Activated T-helper 9 cell treated with anti-CD3 and anti-CD28 coated beads, Interleukin-2, amount 50 U/mL, for 16 hours (primary cell): ENCODE measurements at places on chromosomes 5 and 9.

GRCh38 chr5:145499483-145499882, 335.7 kb downstream of the PRELID2 start:
- DNase-seq, result no peak

GRCh38 chr5:34562791-34563190, 93.3 kb upstream of the RAI14 start:
- no peak for DNase-seq

GRCh38 chr5:72179816-72180440, 72.7 kb downstream of the MAP1B start:
- DNase-seq, result no peak

DNA sequence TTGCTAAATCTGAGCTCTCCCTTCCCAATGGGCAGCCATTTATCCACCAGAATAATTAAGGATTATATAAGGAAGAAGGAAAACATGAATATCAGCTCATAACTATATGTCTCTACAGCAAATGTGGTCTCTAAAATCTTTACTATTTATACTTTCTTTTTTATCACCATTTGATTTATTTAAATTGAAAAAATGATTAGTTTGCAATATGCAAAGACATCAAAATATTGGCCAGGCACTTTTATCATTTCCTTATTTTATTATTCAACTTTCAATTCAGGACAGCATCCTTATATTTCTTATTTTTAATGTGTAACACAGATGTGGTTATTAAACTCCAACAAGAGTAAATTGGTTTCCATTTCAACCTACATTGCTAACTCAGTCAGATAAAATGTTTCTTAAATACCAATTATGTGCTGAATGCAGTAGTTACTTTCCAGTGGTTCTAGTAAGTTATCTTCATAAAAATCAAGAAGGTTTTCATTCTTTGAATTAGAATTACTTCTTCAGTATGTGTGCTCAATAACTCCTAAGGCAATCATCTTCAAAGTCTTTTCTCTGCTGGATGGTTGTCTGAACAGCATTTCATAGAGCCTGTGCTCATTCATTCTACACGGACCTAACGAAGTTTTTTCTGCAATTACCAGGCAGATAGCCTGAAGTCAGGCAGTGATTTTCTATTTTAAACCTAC, 1148.0 kb downstream of the CDH12 start:
- DNase-seq, result no peak

GRCh38 chr9:98781588-98782383, 14.6 kb downstream of the ANKS6 start:
- no peak for DNase-seq

DNA sequence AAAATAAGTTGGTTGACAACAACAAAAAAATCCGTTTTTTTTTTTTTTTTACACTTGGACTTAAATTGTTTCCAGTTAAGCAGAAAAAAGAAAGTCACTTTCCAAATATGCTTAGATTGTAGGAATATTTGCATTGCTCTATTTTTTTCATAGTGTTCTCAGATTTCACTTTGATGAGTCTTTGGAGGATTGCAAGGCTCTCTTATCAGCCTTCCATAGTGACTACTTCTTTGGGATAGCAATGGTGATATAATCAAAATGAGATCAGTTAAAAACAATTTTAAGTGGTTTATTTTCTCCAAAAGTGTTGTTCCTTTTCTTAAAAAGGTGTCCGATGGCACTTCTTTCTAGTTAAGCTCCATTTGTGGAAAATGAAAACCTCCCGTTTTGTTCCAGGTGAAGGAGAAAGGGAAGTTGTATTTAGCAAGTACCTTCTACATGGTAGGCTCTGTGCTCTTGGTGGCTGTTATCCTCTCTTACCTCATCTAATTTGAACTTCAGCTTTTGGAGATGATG, 3.9 kb downstream of the RASGRF2 start:
- DNase-seq, result no peak

- no peak for DNase-seq
Observed at GRCh38 chr9:17025281-17025680, 109.6 kb upstream of the CNTLN start.

- DNase-seq, result no peak
Observed at GRCh38 chr9:966870-967269, 9.6 kb upstream of the DMRT3 start.

GRCh38 chr5:78268356-78268755, 26.1 kb downstream of the AP3B1 start:
- DNase-seq, result no peak

DNA sequence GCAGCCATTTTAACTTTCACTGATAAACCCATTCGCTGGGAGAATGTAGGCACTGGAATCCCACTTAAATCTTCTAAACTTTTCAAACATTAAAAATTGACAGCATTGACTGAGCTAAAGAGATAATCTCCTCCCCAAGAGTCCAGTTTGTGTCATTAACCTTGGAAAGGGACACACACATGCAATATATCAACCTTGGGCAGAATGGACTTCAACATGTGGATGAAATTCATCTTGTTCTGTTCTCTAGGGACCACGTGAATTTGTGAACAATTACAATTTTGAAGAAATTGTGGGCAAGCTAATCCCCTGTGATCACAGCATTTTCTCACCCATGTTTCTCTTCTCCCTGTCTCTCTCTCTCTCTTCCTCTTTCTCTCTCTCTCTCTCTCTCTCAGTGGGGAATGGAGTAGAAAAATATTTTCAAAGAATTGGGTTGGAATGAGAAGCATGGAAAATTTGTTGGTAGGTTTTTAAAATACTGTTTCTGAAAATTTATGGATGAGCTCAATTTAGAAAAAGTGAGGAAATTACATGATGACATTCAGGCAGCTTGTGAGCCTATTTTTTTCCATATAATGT, 553.7 kb downstream of the EBF1 start:
- DNase-seq, result no peak

- DNase-seq, result no peak
Observed at GRCh38 chr9:124720429-124721108, 50.5 kb downstream of the NR6A1 start.

GRCh38 chr5:160626322-160626721, 204.7 kb downstream of the PTTG1 start:
- DNase-seq, result no peak

DNA sequence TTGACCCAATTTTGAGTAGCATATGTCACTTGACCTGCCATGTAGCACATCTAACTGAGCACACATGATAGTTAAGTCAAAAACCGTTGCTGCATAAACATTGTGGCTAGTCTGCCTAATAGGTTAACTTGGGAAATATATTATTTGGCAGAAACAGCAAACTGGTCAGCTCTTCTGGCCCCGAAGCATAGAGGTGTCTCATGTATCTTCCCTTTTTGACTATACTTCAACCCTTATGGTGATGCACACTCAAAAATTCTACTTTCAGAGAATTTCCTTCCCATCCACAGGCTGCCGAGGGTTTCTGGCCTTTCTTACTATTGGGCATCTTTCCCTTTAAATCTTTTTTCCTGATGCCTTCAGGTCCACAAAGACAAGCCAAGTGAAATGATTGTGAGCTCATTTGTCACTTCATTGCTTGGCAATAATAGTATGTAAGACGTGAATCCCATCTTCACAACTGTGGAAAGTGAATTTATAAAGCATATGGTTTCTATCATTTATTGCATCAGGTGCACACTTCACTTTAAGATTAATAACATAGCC, 41.2 kb downstream of the MOCS2 start:
- no peak for DNase-seq

DNA sequence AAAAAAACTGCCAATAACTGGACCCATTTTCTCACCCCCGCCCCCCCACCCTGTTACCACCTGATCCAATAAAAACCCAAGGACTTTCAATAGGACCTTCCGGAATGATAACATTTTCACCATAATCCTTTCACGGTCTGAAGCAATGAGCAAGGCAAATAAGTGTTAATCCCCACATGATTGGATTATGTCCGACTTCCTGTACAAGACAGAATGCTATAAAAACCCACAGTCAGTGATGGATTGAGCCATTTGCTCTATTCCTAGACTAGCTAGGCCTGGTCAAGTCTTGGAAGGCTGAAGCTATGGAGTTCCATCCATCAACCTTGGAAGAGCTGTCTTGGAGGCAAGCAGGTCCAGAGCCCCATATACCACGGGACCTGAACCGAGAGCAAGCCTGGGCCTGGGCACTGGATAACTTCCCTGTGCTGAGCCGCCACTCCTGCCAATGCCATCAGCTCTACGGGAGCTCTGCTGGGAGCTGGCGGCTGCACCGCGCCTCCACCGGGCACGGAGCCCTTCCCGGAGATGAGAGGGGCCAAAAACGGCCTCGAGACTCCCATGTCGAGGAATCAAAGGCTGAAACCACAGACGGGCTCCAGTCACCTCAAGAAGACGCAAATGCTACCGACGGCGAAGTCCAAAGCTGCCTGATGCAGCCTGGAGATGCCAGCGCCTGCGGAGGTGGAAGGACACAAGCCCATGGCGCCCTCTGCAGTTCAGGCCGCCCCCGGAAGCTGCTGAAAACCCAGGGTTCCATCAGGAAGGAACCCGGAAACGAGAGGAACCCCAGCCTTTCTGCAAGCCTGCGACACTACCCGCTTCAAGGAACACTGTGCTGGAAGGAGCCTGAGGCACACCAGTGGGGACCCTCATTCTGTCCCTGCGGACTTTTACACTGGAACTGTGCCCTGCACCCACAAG, 69.2 kb downstream of the ANXA2R start:
- DNase-seq, result no peak

DNA sequence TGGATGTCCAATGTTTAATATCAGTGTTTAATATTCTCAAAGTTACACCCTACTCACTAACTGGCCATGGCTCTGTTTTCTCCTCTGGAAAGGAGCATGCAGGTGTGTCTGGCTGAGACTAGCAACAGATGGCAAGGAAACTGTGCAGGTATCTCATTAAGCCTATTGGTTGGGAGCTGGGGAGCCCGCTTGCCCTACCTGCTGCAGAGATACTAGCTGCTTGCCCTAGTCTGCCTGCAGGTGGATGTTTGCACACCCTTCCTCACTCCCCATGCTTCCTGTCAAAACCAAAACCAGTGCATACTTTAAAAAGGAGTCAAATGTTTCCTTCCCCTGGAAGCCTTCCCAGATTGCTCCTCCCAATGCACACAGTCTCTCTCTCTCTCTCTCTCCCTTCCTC, 228.3 kb upstream of the RASEF start:
- DNase-seq, result no peak

GRCh38 chr9:105066275-105066865, 138.4 kb upstream of the ABCA1 start:
- DNase-seq, result no peak

- DNase-seq, result no peak
Observed at GRCh38 chr5:39274398-39275085, 55.2 kb upstream of the FYB1 start.

DNA sequence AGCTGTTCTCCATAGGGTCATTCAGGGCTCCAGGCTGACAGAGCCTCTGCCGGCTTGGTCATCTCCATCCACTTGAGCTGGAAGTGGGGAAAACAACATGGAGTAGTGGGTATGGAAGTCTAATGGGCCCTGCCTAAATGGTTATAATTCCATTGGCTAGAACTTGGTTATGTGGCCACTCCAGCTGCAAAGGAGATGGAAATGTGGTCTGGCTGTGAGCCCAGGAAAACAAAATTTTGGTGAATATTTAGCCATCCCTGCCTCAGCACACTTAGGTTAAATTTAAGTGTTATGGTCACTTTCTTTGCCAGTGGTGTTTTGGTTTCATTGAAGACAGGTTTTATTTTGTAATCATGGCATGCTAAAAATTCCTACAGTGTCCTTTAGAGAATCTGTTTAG, 112.3 kb downstream of the SMARCA2 start:
- no peak for DNase-seq

- DNase-seq, result no peak
Observed at GRCh38 chr5:168479166-168479565, 7.1 kb upstream of the RARS1 start.

DNA sequence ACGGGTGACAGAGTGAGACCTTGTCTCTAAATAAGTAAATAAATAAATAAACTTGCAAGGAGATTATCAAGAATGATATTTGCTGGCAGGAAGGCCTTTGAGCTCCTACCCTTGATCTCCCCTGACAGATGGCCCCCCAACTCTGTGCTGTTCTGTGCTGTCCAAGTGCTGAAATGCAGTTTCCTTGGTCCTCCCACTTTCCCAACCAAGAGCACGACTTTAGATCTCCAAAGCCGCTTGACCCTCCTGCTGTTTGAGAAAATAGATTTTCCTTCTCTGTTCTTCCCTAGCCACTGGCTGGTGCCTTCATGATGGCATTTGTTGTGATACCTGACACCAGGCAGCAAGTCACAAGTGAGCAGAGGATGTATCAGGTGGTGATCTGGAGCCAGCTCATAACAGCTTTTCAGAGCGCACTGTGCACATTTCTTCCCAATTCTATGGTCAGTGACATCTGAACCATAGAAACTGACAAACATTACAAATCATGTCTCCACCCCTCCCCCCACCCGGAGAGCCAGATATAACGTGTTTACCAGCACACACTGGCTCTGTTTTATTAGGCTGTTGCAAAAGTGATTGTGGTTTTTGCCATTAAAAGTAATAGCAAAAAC, 80.0 kb upstream of the PUM3 start:
- no peak for DNase-seq

DNA sequence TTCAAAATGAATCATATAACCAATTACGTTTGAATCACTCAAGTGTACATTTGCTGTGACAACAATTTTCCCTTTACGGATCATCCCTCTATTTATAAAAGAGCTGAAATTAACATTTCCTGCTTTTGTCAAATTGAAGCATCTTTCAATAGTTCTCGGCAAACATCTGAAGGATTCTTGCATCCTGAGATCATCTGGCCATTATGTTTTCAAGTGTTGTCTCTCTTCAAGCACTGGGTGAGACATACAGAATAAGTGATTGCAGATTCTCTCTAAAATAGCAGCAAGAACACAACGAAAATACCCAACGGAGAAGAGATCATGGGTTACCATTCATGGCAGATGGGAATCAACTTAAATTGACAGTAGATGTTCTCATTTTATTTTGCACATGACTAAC, 283.4 kb upstream of the GRAMD2B start:
- no peak for DNase-seq

GRCh38 chr5:83689881-83690280, 30.8 kb downstream of the HAPLN1 start:
- no peak for DNase-seq

GRCh38 chr9:1890816-1891215, 124.3 kb upstream of the SMARCA2 start:
- no peak for DNase-seq

GRCh38 chr5:16894236-16895057, 41.6 kb downstream of the MYO10 start:
- no peak for DNase-seq

DNA sequence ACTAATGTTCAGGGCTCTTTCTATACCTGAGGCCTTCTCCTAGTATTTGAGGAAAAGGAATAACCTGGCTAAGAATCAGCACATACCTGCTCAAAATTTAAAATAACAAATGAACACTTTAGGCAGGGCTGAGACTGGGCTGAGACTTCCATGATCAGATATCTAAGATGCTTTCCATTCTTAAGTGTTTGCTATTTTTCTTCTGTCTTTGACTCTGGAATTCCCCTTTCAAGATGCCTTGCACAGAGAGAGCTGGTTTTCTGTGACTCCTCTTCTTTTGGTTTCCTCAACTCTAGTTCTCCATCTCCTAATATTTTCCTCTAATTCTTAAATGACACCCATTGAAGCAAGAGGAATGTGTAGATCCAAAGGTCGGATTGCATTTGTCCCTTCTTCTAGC, 61.1 kb downstream of the DPYSL3 start:
- DNase-seq, result no peak

- DNase-seq, result no peak
Observed at GRCh38 chr9:107513464-107514100, 24.0 kb upstream of the KLF4 start.

- no peak for DNase-seq
Observed at GRCh38 chr5:165328846-165329245, 1823.4 kb downstream of the MAT2B start.

- no peak for DNase-seq
Observed at GRCh38 chr5:111954516-111955395, 197.8 kb upstream of the NREP start.

- DNase-seq, result peak; percentile 48
Observed at GRCh38 chr5:79133657-79134451, 22.2 kb downstream of the BHMT start.
